LoVo (cell line): ENCODE measurements at places on chromosomes 2 and 18.
A peak's percentile ranks its signal among the peaks of the same experiment; 100 is the strongest.

- DNase-seq = no peak
Observed at GRCh38 chr2:150357770-150358467, 129.5 kb downstream of the RND3 start.

DNA sequence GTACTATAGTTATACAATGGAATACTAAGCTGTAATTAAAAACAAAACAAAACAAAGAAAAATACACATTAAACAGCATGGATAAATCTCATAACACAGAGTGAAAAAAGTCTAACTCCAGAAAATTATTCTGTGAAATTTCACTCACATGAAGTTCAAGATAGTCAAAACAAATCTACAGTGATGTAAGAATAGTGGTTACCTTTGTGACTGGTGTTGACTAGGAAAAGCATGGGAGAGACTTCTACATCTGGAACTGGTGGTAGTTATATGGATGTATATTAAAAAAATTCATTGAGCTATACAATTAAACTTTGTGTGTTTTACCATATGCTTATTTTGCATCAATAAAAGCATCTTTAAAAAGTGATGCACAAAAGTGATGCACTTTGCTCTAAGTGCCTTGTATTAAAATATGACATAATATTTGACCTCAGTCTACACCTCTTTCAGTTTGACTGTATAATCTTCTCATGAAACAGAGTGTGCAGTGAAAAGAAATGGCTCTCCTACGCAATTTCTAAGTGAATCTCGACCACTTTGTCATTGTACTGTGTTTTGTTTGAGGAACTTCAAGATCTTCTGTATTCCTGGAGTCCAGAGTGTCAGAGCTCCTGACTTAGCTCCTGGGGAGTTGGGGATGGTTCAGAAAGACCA is 28.0 kb downstream of the STAT4 start:
- DNase-seq = no peak

DNA sequence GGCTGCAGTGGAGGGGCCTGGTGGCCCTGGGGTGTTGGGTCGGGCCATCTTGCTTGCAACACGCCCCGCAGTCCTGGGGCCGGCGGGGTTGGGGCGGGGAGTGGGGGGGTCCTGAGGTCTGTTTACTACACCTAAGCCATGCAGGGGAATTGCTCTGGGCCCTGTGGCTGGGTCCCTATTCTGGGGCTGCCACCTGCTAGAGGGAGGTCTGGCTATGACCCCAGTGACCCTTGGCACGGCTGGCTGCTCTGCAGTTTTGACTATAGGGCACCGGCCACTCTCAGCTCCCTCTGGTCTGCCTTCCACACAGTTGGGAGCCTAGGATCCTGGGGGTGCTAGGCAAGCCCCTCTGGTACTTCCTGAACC is 170.6 kb upstream of the GLI2 start:
- no peak for DNase-seq

GRCh38 chr2:212901604-212902275 is 249.7 kb downstream of the IKZF2 start:
- no peak for DNase-seq

DNA sequence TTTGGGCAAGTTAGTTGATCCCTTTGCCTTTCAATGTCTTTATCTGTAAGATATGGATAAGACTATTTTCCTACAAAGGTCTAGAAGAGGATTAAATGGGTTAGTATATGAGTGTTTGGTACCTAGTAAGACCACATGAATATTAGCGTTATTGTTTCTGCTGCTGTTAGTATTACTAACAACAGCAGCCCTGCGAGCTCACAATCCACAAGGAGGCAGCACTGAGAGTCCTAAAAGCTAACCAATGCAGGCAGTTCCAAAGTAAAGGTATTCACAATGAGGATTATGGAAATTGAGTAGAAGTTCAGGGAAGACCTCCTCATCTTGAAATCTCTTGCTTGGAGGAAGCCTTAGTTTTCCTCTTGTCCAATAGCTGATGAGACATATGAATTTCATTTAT is 248.9 kb downstream of the TDRD15 start:
- DNase-seq = peak; percentile 5

DNA sequence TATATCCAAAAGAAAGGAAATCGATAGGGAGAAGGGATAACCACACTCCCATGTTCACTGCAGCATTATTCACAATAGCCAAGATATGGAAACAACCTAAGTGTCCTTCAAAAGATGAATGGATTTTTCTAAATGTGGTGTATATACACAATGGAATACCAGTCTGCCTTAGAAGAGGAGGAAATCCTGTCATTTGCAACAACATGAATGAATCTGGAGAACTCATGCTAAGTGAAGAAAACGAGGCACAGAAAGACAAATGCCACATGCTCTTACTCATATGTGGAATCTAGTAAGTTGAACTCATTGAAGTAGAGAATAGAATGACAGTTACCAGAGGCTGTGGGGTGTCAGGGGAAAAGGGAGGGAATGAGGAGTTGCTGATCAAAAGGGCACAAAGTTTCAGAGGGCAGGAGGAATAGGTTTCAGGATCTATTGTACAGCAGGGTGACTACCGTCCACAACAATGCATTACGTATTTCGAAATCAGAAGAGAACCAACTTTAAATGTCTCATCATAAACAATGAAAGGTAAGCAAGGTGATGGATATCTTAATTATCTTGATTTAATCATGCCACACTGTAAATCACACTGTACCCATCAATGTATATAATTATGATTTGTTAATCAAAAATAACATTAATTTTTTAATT is 46.1 kb downstream of the SIGLEC15 start:
- DNase-seq = no peak

- DNase-seq = no peak
Observed at GRCh38 chr2:28683100-28683706, 68.4 kb upstream of the PPP1CB start.

- DNase-seq = no peak
Observed at GRCh38 chr2:138476940-138477339, 24.6 kb upstream of the SPOPL start.

DNA sequence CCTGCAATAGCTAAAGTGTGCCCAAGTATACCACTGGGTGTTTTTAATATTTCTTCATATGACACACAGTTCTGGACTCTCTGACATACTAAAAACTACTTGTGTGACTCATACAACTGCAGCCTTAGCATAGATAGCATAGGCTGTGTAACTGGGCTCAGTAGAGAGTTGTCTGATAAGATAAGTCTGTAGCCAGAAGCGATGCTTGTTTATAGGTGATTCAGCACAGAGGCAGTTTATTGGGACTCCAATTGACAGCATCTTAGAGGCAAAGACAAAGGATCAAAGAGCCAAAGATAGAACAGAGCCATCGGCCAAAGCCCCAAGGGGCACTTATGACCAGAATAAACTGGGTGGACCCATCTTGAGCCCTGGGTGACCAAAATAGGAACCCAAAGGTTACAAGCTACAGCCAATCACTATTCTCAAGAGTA is 42.3 kb downstream of the AAK1 start:
- peak; percentile 82 for DNase-seq

GRCh38 chr18:76838182-76838581 is 15.8 kb downstream of the ZNF236 start:
- peak; percentile 28 for DNase-seq

DNA sequence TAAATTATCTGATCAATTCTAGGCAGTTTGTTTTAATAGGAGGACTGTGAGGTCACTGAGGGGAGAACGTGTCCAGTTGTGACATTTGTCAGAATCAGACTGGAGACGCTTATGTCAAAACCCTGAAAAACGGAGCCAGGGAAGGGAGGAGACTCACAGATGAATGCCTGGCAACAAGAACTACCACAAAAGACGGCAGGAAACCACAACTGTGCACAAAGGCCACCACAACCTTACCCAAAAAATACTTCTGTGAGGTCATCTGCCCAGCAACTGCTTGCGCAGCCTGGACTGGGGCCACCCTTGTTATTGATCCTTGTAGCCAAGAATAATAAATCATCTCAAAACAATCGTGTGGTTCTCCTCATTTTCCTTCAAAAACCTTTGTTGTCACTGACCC is 173.0 kb upstream of the ALKAL2 start:
- no peak for DNase-seq

DNA sequence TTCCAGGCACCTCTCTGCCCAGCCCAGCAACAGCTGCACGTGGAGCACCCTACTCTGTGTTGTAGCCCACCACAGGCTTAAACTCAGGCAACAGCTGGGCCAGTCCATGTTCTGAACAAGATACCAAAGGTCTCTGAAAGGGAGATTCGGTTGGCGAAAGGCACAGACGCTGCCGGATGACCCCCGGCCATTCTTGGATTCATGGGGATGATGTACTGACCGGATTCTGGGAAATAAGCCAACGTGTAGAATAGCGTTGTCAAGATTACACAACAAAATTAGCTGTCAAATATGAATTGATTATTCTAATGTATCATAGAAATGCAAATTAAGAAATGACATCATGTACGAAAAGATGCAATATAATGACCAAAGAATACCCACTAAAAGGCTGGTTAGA is 283.0 kb upstream of the PXDN start:
- no peak for DNase-seq

DNA sequence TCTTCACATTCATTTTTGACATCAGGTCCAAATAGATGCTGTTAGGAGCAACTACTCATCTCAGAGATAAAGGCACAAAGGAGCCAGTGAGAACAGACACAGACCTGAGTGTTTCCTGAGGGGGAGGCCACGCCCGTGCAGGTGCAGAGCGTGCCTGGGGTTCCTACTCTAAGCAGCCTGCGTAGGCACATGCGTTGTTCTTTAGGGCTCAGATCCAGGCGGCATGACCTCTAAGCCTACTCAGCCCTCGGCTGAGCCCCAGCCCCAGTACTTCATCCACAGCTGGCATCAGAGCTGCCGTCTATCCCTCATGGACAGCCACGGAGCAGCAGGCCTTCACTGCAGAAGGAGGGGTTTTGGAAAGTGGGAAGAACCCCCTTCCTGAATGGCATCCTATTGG is 54.9 kb upstream of the PXDN start:
- DNase-seq = no peak

DNA sequence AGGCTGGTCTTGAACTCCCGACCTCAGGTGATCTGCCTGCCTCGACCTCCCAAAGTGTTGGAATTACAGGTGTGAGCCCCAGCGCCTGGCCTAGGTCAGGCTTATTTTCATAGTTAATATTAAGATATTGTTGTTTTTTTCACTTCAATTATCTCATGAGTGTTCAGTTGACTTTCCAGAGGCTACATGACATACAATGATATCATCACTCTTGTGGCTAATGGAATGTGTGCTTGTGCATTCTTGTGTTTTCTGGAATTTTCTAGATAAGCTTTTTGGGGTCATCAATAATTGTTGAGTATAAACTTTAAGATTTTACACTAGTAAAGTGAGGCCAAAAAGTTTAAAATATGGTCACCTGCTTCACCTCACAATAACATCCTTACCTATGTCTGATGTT is 180.9 kb downstream of the FIGN start:
- no peak for DNase-seq

GRCh38 chr2:239598011-239598731 is 197.4 kb upstream of the HDAC4 start:
- no peak for DNase-seq

- DNase-seq = no peak
Observed at GRCh38 chr2:11478899-11479605, 13.1 kb upstream of the E2F6 start.

DNA sequence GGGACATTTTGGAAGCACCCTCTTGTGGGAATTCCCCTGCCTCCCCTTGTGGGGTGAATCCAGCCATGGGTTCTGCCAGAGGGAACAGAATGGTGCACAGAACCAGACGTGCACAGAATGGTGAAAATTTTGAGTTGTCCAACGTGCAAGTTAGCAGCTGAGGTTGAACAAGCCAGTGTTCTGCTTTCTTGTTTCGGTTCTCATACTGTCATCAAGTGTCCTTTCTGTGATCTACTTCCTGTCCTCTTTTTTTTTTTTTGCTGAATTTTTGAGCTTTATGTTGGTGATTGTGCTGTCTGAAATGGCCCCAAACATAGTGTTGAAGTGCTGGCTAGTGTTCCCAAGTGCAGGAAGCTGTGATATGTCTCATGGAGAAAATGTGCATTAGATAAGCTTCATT is 21.5 kb upstream of the REEP1 start:
- no peak for DNase-seq

DNA sequence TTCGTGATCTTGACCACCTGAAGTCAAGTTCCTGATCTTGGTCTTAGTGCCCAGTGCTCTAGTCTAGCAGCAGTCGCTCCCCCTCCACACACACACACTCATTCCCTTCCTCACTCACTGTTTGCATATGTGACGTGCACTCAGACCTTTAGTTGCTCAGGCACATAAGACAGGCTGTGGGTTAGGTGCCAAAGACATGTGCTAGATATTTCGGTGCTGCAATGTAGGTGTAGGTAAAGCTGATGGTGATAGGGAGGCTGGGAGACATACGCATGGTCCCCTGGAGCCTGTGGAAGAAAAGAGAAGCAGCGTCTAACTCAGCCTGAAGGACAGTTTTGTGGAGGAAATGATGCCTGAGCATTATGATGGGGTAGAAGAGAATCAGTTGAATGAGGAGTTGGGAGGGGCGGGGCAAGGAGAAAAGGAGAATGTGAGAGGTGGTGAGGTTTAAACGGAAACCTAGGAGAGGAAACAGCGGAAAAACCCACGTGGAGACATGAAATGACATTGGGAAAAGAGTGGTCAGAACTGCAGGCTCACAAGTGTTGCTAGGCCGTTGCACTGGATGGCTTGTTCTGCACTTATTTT is 3.8 kb downstream of the TTC39C start:
- DNase-seq = no peak

DNA sequence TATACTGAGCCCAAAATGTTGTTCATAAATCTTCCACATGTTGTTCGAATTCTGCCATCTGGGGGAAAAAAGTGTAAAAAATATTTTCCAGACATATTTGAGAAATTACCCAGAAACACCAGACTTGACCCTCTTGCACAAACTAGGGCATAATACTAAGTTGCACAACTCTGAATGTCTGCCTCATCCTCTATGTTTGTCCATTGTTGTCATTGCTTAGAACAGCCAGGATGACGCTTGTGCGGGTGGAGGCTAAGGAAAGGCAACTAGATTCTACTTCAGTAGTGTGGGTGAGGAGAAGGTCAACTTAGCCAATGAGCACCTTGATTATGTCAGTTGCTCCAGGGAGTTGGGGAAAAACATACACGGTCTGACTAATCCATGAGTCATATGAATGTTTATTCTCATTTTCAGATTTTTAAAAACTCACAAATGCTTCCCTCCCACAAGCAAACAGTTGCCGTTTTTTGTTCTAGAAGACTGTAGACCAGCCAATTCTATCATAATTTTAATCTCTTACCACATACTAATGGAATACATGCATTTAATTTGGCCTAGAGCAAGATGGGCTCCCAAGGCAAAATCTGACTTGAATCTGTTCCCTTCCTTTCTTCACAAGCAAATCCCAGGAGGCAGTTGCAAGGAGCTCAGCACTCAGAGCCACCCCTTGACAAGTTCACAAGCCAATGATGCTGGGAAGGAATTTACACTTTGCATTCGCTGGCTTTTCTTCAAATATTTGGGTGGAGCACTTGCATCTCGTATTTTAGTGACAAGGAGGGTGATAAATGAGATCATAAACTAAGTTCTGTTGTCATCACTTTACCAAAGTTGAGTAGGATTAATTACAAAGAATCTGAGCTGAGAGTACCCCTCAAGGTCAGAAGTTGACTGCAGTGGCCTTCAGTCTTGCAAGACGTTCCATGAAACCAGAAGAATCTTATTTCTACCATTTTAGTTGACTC is 163.2 kb upstream of the TWIST2 start:
- peak; percentile 71 for DNase-seq
